Breast epithelium (tissue), 4 donors: ENCODE measurements at places on chromosomes 11 and 22.

- DNase-seq: no peak
These were observed 657 bp downstream of the IGHMBP2 start for GRCh38 chr11:68904248-68904847.

- DNase-seq: no peak
These were observed 14.6 kb downstream of the C11orf97 start for GRCh38 chr11:94526645-94527438.

GRCh38 chr22:32389685-32390084 lies 22.4 kb downstream of the RTCB start:
- no peak for DNase-seq

DNA sequence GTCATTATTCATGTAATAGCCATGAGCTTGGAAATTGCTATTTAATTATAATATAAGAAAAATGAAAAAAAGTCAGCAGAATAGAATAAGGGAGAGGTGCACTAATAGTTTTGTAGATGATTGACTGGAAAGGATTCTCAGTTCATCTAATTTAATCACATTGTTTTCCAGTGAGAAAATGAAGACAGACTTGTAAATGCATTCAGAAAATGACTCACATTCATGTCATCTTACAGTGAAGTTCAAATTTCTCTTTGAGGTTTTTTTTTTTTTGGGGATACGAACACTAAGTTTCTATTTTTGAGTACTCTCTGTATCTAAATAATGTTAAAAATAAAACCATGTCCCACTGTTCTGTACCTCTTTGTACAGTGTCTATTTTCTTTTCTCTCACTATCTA lies 18.5 kb upstream of the OR4A16 start:
- DNase-seq: no peak

DNA sequence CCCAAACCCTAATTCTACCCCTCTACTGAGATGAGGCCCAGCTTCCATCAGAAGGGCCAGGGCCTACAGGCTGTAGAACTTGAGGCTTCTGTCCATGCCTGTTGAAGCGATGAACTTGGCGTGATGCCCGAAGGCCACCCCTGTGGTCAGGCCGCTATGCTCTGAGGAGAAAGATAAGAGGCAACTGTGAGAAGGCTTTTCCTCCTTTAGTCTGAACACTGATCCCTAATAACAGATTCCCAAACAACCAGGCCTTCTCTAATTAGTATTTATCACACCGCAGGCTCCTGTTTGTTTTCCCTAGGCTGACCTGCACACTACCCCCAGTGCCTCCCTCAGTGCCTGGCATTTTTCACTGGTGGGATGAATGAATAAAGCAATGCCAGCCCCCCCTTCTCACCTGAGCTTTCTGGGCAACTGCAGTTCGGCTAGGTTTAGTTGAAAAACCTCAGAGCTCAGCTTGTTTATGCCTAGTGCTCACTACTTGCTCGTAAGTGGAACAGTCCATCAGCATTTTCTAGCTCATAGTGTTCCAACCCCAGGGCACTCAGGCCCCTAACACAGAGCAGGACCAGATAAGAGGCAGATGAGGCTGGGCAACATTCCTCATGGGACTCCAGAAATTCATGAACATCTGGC lies 15.2 kb downstream of the PRPF19 start:
- DNase-seq: no peak

DNA sequence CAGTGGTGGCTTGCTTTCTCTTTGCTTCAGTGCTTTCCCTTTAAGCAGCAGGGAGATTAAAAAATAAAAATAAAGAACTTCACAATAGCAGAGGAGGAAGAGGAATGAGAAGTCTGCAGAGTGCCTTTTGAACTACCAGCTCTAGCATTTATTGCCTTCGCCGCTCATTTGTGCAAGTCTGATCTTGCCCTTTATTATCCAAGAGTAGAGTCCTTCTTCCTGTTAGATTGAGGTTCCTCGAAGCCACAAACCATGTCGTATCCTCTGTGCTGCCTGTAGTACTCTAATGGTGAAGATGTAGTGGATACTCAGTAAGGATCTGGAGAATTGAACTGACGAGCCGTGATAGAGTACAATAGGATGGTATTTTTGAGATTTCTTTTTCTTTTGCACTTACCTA lies 101.2 kb upstream of the RAG2 start:
- no peak for DNase-seq
